ENCODE measurements at places on chromosomes 13 and 19.
A peak's percentile ranks its signal among the peaks of the same experiment; 100 is the strongest.

GRCh38 chr19:32234663-32235217 is 110.7 kb upstream of the ZNF507 start:
- no peak for DNase-seq

GRCh38 chr13:26881154-26881553 is 120.6 kb upstream of the GPR12 start:
- DNase-seq = peak; percentile 35

GRCh38 chr19:14418856-14419105 is 360 bp downstream of the DDX39A start:
- no peak for DNase-seq

GRCh38 chr13:79481685-79482052 is 714 bp downstream of the NDFIP2 start:
- DNase-seq = no peak

- DNase-seq = no peak
Observed at GRCh38 chr13:26996965-26997752, 174.5 kb downstream of the USP12 start.

Measured in AG10803 (cell line).